ENCODE measurements at places on chromosomes 7 and 10.
A peak's percentile ranks its signal among the peaks of the same experiment; 100 is the strongest.

DNA sequence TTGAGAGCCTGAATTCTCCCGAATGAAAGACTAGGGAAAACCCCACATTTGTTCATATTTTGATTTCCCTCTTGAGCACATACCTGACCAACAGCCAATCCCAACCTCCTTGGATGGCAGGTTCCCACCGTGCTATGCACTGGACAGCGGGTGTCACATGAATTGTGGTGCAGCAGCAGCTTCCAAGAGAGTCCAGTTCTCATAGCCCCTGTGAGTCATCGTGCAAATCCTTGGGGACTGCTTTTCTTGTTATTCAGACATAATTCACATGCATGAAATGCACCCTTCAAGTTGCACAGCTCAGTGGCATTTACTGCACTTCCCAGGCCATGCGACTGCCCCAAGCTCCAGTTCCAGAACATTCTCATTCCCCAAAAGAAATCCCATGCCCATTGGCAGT is 67.8 kb upstream of the PPP2R2D start:
- DNase-seq, result no peak

GRCh38 chr7:2157473-2158279 is 75.1 kb downstream of the MAD1L1 start:
- DNase-seq, result no peak

DNA sequence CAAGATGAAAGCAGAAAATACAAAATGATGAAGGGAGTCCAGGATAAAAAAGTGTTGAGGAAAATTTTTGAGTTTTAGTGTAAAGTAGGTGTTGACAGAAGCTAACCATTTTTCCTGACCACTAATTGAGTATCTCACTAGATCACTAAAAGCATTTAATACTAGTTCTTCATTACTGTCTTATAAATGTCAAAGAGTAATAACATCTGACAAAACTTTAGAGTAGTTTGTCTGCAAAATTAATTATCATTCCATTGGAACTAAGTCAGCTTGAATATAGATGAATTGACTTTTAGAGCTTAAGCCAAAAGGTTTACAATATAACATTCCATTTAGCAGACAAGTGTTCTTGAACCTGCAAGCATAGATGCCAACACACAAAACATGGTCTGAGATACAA is 232.9 kb downstream of the FOXP2 start:
- DNase-seq, result no peak

DNA sequence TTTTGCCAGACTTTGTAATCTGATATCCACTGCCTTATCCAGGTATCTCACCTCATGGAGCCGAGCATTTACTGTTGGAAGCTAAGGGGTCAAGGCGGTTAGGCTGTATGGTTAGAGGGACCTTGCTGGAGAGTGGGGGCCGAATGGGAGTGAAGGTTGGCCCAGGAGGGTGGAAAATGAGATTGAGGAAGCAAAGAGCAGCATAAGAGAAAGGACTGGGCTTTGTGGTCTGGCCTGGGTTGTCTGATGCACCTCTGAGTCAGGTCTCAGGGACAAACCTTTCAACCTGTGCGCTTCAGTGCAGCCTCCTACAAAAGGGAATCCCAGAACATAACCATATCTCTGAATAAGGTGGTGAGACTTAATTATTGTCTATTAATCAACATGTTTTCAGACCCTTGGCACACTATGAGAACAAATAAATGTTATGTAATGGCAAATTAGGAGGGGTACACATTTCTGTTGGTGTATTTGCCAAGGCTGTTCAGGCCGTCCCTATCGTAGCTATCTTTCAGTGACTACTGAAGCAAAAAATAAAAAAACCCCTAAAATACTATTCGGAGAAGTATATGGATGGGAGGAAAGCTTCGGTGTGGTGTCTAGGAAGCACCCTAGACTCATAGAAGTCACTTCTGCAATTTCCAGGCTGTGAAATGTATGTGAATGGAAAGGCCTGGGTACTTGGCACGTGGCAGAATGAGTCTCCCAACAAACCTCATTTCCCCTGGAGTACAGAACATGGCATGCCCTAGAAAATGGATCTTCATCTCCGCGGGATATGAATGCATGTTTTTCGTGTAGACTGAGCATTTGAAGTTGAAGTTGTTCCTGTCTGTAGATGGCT is 4.3 kb downstream of the CAMK1D start:
- DNase-seq, result no peak

GRCh38 chr10:100878291-100878910 is 34.4 kb upstream of the SLF2 start:
- DNase-seq, result peak; percentile 32

DNA sequence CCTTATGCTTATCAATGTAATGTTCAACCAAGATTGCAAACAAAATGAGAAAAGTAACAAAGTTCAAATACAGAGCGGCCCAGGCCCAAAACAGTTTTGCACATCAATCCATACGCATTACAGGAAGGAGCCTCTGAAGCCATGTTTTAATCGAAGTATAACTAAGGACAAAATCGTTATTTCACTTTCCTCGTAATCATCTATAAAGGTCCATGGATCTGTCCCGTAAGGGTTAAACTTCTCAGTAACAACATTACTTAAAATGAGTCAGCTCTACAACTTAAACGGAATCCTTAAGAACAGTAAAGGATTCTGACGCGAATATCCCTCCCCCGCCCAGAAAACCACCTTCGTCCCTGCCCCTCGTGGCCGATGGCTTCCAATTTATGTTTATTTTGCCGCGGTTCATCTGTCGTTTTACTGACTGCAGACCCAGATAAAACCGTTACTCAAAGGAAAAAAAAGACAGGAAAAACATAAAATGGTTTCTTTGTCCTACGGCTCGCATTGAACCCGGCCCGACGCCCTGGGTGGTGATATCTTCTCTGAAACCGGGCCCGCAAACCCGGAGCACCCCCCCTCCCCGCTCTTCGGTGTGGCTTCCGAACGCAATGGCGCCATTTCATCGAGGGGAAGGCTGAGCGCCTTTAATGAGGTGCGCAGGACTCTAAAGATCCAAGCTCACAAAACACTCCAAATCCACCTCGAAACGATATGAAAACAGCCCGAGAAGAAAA is 1.1 kb downstream of the HNRNPA2B1 start:
- peak; percentile 61 for DNase-seq

- DNase-seq, result no peak
Observed at GRCh38 chr10:83229991-83230390, 909.3 kb upstream of the GHITM start.

GRCh38 chr10:48803801-48804584 is 119.3 kb downstream of the WDFY4 start:
- no peak for DNase-seq

DNA sequence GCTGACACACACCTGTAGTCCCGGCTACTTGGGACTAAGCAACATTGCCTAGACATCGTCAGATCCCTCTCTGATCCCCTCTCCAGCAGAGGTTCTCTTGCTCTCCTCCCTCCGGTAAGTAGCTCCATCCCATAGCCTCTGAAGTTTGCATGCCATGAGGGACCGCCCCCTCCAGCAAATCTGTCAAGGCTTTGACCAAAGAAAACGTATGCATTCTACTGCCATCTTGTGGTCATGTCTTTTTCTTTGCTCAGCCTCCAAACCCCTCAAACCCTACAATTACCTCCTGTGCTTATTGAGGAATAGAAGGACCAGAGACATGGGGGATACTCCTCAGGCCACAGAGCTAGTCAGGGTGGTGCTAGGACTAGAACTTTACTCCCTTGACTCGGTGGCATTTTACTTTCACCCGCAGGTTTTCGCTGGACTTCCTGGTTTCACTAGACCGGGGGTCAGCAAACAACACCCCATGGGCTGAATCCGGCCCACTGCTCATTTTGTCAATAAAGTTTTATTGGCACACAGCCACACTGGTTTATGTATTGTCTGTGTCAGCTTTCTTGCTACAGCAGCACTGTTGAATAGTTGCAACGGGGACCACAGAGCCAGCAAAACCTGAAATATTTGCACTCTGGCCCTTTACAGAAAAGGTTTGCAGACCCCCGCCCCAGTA is 202.6 kb upstream of the FOXK1 start:
- no peak for DNase-seq

Measured in stimulated activated CD4-positive, alpha-beta T cell treated with anti-CD3 and anti-CD28 coated beads, Interleukin-1b, Interleukin-23, amount 100 ng/mL, for 48 hours (primary cell).